Activated CD8-positive, alpha-beta memory T cell treated with anti-CD3 and anti-CD28 coated beads, Interleukin-2, amount 50 U/mL, for 48 hours (primary cell): ENCODE measurements at places on chromosomes 5 and 9.

DNA sequence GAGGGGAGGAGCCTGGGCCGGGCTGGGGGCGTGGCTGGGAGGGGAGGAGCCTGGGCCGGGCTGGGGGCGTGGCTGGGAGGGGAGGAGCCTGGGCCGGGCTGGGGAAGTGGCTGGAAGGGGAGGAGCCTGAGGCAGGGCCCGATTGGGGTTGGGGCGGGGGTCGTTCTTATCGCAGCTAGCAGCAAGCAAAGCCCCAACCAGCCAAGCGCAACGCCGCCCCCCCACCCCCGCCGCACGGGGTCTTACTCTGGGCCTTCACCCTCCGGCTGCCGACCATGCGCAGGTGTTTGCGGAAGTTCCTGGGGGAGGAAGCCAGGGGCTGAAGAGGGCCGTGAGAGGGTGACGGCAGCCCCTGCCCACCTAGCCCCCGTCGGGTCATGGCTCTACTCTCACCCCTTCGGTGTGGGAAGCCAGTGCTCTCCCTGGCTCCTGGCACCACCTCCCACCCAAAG, 5.0 kb downstream of the NSMF start:
- peak; percentile 74 for DNase-seq

GRCh38 chr5:164818445-164818844, 1313.0 kb downstream of the MAT2B start:
- no peak for DNase-seq

- no peak for DNase-seq
Measured at GRCh38 chr5:164336906-164337305, 831.5 kb downstream of the MAT2B start.

GRCh38 chr9:92328225-92328624, 2.5 kb downstream of the CENPP start:
- no peak for DNase-seq

GRCh38 chr5:109035436-109035835, 287.7 kb downstream of the FER start:
- no peak for DNase-seq

DNA sequence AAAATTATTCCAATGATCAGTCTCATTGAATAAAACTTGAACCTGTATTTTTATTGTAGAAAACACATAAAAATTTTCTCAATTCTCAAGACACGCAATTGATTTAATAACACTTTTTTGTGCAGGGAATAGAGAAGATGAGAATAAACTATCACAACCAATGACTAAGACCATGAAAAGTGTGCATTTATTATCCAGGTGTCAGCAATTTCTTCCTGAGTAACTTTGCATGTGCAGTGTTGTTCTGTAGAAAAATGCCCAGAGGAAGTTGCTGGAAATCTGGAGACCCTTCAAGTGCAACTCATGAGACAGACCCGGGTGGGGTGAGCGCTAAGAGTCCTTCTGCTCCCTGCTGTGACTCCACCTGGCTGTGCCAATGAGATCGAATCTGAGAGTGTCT, 405.7 kb downstream of the SEMA5A start:
- no peak for DNase-seq

GRCh38 chr9:69655065-69655464, 17.1 kb downstream of the APBA1 start:
- DNase-seq: no peak

DNA sequence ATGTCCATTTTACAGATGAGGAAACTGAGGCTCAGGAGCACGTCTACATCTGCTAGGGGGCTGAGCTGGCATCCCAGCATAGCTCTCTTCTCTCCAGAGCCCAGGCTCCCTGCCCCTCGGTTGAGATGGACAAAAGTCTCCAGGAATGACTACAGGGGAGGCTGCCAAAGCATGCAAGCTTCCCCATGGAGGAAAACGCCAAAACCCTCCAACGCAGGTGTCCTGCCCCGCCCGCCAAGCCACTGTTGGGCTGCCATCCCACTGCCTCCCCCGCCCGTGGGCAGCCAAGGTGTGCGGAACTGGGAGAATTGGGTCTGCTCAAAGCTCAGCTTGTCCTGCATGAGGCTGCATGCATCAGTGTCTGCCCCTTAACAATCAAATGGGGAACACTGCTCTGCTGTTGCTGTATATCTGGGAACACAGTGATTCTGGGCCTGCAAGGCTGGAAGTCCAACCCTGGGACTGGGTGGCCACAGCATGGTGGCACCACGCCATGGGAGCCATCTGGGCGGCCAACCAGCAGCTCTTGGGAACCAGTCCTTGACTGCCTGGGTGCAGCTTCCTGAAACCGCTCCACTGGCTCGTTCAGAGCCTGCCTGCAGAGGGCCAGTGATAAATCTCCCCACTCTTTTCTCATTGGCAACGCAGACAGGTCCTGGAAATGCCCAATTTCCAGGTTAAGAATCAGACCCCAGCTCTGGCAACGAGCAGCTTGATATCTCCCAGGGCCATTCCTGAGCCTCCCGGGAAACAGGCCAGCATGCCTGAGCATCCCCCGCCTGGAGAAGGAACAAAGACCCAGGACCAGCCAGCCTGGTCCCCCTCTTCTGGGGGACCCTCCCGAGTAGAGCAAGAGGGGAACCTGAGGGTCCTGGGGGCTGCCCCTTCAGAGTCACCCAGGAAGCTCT, 3.5 kb downstream of the RALGDS start:
- no peak for DNase-seq

GRCh38 chr5:168193493-168194250, 97.8 kb upstream of the WWC1 start:
- no peak for DNase-seq

DNA sequence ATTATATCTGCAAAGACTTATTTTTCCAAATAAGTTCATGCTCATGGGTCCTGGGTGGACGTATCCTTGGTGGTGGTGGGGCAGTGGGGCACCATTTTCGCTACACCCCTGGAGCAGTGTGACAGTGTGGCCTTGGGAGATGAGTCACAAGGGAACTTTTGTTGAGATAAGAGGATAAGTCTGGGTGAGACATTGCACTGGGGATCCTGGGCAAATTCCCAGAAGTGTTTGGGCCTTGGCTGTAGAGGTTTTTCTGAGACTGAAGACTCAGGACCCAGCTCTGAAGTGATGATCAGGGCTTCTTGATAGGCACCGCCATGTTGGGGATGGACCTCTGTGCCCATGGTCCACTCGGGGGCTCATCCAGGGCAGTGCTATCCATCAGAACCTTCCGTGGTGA, 149.4 kb downstream of the MACROH2A1 start:
- peak; percentile 29 for DNase-seq

DNA sequence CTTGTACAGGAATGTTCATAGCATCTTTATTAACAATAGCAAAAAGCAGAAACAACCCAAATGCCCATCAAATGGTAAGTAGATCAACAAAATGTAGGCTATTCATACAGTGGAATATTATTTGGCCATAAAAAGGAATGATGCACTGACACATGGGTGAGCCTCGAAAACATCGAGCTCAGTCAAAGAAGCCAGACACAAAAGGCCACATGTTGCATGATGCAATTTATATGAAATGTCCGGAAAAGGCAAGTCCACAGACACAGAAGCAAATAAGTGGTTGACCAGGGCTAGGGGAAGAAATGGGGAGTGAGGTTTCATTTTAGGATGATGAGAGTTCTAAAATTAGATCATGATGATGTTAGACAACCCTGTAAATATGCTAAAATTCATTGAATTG, 16.5 kb upstream of the SLC2A8 start:
- DNase-seq: no peak

GRCh38 chr9:114313186-114313585, 9.7 kb upstream of the ORM1 start:
- DNase-seq: no peak

- DNase-seq: no peak
Measured at GRCh38 chr5:139079225-139079990, 118.8 kb downstream of the SIL1 start.

- DNase-seq: no peak
Measured at GRCh38 chr9:129172816-129173215, 5.2 kb downstream of the IER5L start.

- DNase-seq: no peak
Measured at GRCh38 chr5:75113354-75114113, 61.2 kb upstream of the GCNT4 start.

- DNase-seq: no peak
Measured at GRCh38 chr5:99000876-99001275, 72.1 kb upstream of the CHD1 start.

- no peak for DNase-seq
Measured at GRCh38 chr5:123156577-123157296, 67.7 kb downstream of the PRDM6 start.

DNA sequence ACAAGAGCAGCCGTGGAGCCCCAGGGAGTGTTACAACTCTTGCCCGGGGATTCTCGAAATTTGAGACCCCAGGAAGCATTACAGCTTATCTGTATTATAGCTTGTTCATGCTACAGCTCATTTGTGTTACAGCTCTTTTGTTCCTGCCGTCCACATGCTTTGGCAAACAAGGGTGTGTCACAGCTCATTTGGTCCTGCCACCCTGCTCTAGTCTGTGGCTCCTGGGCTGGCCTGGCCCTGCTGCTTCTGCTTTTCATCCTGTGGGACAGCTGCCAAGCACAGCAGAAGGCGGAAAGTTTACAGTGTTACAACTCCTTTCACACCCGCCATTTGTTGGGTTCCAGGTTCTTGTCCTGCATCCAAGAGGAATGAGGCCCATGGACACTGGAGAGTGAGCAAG, 685.0 kb downstream of the SLCO4C1 start:
- DNase-seq: no peak

- DNase-seq: no peak
Measured at GRCh38 chr9:121770415-121771273, 119.2 kb downstream of the DAB2IP start.

GRCh38 chr5:173659423-173659822, 43.0 kb upstream of the BOD1 start:
- no peak for DNase-seq

- no peak for DNase-seq
Measured at GRCh38 chr5:69467442-69468225, 25.0 kb upstream of the OCLN start.

DNA sequence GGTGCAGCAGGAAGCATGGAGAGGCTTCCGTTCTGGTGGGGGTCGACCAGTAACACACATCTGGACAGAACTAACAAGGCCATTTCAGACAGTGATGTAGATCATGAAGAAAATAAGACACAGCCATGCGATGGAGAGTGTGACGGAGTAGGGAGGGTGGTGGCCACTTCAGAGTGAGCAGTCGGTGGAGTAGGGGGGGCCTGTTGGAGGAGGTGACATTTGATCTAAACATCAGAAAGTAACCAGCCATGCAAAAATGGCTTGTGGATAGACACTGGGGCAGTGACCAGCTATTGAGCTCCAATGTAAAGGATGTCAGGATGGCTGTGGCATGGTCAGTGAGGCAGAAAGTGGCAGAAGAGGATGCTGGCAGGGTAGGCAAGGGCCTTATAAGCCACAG, 65.9 kb downstream of the PPARGC1B start:
- DNase-seq: no peak

DNA sequence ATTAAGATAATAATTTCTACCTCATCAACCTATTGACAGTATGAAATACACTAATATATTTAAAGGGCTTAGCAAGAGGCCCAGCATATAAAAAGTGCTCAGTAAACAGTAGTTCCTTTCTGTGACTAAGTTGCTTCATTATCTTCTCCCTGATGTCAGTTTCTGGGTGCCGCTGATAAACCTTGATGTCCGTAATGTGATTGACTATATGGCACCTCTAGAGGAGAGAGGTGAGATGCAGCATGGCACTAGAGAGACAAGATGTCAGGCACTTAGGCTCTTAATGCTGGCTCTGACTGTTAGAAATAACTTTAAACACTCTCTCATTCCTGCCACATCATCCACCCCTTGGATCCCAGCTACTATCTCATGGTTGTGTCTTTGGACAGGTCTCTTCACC, 455.9 kb upstream of the KLF4 start:
- no peak for DNase-seq

DNA sequence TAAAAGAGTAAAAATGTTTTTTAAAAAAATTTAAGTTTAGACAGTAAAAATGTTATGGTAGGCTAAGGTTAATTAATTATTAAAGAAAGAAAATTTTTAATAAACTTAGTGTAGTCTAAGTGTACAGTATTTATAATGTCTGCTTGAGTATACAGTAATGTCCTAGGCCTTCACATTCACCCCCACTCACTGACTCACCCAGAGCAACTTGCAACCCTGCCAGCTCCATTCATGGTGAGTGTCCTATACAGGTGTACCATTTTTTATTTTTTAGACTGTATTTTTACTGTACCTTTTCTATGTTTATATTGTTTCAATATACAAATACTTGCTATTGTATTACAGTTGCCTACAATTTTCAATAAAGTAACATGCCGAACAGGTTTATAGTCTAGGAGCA, 234.1 kb downstream of the AUH start:
- no peak for DNase-seq

GRCh38 chr9:115118879-115119218, 892 bp upstream of the TNC start:
- DNase-seq: no peak

DNA sequence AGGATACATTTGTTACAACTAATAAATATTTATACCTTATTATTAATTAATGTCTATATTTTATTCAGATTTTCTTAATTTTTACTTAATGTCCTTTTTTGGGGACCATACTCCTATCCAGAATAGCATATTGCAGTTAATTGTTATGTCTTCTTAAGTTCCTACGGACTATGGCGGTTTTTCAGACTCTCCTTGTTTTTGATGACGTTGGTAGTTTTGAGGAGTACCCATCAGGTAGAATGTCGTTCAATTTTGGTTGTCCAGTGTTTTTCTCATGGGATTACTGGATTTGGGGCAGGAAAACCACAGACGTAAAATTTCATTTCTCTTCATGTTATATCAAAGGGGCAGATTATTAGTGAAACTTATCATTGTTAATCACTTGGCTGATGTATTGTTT, 223.7 kb downstream of the ISL1 start:
- no peak for DNase-seq
